Stimulated activated CD4-positive, alpha-beta T cell treated with anti-CD3 and anti-CD28 coated beads, TNF-alpha, amount 100 ng/mL, for 48 hours (primary cell): ENCODE measurements at places on chromosomes 2 and 18.

DNA sequence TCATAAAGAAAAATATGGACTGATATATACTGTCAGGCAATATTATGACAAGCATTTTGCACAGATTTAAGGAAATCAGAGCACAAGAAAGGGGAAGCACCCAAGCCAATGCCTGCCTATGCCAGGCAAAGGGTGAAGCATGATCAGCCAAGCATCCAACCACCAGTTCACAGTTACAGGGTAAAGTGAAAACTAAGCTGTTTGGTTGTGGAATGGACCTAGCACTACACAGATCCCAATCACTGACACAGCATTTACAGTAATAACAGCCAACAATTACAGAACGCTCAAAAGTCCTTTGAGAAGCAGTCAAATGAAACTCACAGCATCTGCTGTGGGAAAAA is 90.3 kb downstream of the SP3 start:
- DNase-seq = no peak

DNA sequence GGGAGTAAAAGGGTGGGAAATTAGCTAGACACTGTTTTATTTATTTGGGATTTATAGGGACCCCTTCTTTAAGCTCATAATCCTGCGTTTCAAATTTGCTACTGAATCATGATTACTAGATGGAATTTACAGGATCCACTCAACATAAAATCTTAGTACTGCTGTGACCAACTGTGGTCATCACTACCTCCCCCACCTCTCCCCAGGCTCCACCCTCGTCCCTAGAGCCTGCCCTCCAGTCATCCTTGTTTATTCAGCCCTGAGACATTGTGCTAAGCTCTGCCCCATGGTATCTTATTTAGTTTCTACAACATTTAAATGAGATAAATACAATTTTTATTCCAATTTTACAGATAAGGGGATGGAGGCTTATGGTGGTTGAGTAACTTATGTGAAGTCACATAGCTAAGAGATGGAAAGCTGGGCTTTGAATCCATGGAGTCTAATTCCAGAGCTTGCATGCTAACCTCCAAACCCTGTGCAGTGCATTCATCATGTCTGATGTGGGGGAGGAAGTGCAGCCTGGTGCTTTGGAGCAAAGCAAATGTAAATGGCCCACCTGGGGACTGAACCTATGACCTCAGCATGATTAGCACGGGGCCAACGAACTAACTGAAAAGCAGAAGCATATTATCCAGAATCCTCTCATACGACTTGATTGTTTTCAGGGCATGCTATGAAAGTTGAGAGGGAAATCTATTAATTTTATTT is 502.4 kb downstream of the TMEM182 start:
- no peak for DNase-seq

DNA sequence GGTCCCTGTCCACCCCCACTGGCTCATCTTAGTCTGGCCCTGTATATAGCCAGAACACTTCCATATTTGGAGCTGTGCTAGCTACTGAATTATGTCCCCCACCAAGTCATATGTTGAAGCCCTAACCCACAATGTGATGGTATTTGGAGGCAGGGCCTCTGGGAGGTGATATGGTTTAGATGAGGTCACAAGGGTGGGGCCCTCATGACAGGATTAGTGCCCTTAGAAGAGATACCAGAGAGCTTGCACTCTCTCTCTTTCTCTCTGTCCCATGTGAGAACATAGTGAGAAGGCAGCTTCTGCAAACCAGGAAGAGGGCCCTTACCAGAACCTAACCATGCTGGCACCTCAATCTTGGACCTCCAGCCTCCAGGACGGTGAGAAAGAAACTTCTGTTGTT is 31.2 kb downstream of the ALPK2 start:
- DNase-seq = no peak

DNA sequence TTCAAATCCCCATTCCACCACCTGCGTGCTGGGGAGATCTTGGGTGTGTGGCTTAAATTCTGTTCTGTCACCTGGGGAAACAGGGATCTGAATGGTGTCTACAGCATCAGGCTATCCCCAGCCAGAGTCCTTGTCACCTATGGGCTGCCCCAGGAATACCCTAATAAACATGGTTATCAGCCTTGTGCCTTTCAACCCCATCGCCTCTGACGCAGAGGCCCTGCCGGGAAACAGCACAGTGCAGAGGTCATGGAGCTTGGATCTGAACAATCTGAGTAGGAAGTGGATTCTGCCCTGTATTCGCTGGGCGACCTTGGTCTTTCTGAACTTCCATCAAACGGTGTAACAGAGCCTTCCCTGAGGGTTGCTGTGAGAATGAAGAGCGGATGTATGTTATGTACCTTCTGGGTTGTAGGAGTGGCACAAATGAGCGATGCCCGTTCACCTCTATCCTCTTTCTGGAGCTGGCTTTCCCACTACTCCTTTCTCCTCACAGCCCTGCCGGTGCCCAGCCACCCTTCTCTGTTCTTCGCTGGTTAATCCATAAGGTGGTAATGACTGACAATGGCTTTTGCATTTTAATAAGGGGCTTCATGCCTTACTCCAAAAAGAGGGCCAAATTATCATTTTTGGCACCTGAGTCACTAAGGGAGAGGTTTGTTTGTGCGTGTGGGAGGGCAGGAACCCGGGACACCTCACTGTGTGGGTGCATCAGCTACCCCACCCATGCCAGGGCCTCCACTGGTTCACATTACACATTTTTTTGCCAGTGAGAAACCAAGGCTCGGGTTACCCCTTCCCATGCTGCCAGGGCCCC is 256.5 kb downstream of the MYCN start:
- no peak for DNase-seq

DNA sequence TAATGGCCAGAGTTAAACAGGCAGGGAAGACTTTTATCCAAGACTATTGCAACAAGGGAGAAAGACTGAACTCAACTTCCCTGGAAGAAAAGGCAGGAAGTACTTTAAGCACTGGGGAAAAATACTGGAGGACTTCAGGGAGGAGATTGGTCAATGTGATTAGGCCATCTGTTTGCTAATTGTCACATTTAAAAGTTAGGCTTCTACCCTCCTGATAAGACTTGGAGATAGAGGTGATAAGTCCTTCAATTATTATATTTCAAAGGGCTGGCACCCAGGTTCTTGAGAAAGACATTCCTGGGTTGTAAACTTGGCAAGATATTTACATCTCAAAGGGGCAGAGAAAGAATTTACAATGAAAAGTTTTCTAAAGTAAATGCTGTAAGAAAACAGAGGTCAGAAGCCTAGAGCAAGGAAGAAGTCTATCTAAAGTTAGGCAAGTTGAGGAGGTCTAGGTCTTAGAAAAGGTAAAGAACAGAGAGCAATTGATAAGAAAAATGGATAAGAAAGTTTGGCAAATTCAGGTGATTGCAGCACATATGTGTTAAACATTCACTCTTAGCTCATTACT is 48.4 kb downstream of the DTNA start:
- no peak for DNase-seq

- no peak for DNase-seq
Measured at GRCh38 chr2:150391779-150392178, 95.7 kb downstream of the RND3 start.

DNA sequence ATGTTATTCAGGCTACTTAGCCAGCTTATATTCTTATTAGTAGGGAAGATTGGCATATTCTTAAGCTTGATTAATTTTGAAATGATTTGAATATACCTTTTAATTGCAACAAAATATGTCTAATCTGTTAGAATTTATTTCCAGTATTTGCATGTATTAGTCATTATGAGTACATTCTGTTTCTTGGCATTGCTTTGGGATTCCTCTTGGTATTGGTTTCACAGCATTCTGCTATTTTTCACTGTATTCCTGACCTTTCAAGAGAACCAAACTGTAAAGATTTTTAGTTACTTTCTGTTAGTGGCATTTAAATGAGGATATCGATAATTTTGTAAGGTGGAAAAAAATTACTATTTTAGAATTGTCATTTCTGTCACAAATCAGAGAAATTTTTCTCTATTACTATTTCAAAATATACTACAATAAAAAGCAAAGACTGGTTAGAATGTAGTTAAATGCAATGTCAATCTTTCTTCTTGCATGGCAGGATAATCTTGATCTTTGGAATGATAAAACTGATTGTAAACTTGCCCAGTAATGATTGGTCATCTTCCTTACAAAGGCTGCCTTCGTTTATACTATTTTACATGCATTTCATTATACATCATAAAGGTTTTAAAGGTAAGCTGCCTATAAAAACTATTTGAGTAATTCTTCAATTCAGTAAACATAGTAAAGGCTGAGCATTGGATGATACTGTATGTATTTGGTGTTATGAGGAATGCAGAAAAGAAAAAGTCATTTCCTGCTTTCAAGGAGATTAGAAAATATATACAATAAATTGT is 86.1 kb downstream of the SLC4A10 start:
- no peak for DNase-seq
